ENCODE measurements at places on chromosomes 6 and 20.

GRCh38 chr20:32482442-32483261, 102.5 kb downstream of the NOL4L start:
- no peak for DNase-seq

DNA sequence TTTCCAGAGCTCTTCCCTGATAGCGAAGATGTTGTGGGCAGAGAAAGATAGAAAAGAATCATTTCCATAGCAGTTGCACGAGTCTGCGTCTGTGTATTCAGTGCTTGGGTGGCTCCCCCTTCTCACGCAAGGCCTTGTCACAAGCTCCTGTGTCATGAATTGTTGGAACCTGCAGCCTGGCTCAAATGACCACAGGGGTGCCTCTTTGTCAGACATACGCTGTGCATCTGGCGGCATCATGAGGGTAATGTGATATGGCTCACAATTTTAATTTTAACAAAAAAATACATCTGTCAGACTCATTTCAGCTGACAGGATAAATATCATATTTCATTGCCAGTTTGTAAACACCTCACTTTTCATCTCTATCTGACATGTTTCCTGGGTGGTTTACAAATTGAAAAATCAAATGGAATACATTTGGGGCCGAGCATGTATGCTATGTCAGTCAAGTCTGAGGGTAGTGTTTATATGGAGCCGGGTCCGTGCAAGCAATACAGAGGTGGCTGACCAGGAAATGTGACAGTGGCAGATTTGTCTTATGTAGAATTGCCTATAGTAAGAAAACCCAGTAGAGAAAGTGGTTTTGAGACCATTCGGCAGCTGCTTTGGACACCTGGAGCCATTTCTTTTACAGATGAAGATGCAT, 90.9 kb downstream of the CAP2 start:
- no peak for DNase-seq

DNA sequence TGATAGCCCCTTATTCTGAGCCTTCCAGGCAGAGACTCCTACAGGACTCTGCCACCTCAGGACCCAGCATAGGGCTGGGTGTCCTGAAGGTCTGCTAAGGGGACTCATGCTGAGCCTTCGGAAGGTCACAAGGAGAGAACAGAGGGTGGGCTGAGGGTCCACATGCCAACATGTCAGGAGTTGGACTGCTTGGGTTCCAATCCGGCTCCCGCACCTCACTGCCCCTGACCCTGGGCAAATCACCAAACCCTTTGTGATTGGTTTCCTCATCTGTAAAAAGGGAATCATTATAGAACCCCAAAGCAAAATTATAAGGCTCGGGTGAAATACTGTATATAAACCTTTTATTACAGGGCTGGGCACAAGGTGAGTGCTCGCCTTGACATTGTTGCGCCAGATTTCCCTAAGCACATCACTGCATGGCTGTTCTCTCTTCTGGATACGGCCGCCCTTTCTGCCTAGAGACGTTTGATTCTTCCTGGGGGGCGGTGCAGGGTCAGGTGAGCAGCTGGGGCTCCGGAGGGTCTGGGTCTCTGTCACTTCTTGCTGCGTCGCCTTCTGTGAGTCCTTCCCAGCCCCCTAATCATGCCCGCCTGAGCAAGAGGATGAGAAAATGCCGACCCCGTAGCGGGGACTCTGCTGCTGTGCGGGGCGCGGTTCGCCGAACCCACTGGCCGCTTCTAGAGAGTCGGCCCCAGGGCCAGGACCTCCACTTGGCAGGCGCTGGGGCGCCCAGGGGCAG, 90.5 kb upstream of the EPB41L1 start:
- DNase-seq, result no peak

DNA sequence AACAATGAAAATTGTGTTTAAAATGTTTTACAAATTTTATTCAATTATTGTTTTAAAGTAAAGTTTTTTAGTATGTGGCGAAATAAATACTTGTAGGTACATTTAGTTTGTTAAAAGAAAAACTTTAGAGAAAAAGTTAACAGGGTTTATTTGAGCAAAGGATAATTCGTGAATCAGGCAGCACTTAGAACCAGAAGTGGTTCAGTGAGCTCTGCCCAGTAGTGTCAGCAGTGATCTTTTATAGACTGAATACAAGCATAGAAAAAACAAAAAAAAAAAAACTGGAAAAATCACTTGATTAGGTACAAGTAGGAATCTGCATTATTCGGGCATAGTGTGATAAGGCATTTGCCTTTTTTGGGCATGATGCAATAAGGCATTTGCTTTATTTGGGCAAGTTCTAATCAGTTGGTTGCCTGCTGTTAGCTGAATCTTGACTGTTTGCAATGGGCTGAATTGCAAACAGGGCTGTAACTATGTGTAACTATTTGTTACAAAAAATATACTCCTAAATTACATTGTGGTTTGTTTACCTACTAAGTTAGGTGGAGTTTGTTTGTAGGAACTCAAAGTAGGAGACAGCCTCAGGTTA, 122.9 kb upstream of the MMS22L start:
- no peak for DNase-seq

DNA sequence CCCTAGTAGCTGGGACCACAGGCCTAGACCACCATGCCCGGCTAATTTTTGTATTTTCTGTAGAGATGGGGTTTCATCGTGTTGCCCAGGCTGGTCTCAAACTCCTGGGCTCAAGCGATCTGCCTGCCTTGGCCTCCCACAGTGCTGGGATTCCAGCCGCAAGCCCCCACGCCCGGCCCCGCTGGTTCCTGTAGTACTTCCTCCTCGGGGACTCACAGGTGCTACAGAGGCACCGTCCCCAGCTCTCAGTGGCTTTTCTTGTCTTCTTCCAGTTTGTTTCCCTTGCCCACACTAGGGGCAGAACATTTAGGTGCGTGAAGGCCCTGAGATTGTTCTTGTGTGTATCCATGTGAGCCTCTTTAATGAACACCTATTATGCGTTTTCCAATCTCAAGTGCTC, 773 bp upstream of the ZBP1 start:
- no peak for DNase-seq

GRCh38 chr6:91442342-91442741, 855.5 kb upstream of the MAP3K7 start:
- no peak for DNase-seq

GRCh38 chr6:147633191-147633590, 124.7 kb downstream of the SAMD5 start:
- DNase-seq, result no peak

DNA sequence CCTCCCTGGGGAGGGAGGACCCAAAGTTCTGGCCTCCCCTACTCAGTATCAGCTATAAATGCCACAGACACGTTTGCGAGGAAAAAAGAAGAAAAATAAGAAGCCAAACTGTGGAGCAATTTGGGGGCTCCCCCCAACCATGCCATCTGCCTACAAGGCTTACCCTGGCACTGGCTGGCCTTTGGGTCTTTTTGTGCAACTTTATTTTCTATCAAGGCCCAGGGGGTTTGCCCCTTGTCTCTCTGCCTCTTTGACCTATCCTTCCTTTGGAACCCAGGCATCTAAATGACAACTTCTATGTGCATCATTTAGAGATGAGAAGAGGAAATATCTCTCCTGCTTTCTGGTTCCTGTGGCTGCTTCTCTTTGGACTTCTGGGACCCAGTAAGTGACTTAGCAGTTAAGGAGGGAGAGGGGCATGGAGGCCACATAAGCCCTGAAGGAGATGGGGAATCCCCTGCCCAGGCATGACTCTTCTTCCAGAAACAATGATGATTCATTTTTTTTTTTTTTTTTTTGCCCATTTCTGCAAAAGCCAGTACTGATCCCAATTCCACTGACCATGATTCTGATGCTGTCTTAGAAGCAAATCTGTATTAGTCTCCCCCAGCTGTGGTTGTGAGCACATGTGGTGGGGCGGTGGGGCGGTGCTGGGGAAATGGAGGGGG, at the start of gene MUC22:
TSS of gene MUC22 (plus strand) at position 82 of the 668 bp plus-strand sequence. CDS start at position 315, 233 bp downstream.
- DNase-seq, result no peak

GRCh38 chr6:102895683-102896082, 1502.2 kb downstream of the GRIK2 start:
- DNase-seq, result no peak

GRCh38 chr6:77816766-77817270, 164.0 kb downstream of the MEI4 start:
- no peak for DNase-seq

GRCh38 chr20:57847104-57847503, 137.3 kb upstream of the PMEPA1 start:
- no peak for DNase-seq

DNA sequence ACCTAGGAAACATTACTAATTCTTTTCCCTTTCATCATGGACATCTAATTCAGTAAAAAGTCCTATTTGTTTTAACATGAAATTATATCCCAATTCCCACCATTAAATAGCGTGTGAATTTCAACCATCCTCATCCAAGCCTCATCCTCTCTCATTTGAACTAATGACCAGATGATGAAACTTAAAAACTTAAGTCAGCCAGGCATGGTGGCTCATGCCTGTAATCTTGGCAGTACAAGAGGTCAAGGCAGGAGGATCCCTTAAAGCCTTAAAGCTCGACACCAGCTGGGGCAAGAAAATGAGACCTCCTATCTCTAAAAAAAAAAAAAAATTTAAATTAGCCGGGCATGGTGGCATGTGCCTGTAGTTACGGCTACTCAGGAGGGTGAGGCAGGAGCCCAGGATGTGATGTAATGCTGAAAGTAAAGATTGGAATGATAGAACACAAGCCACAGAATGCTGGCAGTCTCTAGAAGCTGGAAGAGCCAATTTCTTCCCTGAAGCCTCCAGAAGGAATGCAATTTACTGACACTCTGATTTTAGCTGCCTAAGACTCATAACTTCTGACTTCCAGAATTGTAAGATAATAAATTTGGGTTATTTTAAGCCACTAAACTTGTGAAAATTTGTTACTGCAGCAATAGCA, 27.1 kb upstream of the HAO1 start:
- DNase-seq, result no peak

GRCh38 chr6:133833949-133834359, 55.0 kb upstream of the TCF21 start:
- no peak for DNase-seq

DNA sequence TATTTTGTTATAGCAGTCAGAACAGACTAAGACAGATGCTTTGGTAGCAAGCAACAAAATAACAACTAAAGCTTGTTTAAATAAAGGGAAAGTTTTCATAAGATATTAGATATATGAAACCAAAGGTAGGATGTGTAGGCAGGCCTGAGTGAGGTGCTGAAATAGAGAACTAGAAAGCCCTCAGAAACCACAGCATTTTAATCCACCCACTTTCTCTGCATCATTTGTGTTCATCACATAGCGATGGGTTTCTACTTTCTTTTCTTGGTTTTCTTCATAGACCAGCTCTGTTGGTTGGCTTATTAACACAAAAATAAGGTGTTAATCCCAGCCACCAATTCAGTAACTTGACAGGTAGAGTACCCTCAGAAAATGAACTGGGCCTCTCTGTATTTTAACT, 58.6 kb downstream of the RPS12 start:
- no peak for DNase-seq

- no peak for DNase-seq
These were observed 114.6 kb downstream of the PDE10A start for GRCh38 chr6:165548450-165548849.

DNA sequence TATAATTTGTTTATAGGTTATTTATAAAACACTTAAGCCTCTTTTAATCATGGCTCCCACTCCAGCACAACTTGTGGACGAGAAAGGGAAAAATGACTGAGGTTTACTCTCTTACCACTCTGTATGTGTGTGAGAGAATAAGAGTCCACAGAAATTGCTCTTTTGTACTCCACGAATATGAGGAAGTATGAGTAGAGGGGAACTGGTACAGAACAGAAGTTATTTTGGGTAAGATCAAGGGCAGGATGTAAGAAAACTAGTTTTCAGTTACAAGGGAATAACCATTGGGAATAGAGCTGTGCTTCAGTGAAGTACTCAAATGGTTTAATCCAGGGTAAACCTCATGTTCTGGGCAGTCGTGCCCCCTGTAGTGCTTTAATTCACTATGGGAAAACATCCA, 72.6 kb downstream of the REV3L start:
- DNase-seq, result no peak

DNA sequence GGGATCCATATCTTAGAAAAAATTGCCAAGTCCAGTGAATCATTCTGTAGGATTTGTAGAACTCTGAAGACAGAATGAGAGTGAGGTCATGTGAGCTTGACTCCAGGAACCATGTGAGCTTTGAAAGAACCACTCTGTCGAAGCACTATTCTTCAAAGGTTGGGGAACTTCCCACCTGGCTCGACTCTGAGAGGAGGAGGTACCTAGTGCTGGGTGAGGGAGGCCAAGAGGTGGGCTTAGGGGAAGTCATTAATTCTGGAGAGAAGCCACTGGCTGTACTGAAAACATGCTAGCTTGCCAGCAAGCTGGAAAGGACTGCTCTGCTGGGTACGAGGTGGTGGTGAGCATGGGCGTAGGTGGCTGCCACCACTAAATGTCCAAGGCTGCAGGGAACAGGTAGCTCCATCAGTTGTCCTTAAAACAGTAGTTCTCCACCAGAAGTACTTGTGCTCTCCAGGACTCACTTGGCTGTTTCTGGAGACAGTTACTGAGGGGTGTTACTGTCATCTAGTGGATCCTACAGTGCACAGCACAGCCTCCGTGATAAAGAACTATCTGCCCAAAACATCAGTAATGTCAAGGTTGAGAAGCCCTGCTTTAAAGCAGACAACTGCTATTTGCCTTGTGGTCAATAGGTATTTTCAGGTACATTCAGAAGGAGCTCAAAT, 34.7 kb upstream of the SYNJ2 start:
- no peak for DNase-seq

DNA sequence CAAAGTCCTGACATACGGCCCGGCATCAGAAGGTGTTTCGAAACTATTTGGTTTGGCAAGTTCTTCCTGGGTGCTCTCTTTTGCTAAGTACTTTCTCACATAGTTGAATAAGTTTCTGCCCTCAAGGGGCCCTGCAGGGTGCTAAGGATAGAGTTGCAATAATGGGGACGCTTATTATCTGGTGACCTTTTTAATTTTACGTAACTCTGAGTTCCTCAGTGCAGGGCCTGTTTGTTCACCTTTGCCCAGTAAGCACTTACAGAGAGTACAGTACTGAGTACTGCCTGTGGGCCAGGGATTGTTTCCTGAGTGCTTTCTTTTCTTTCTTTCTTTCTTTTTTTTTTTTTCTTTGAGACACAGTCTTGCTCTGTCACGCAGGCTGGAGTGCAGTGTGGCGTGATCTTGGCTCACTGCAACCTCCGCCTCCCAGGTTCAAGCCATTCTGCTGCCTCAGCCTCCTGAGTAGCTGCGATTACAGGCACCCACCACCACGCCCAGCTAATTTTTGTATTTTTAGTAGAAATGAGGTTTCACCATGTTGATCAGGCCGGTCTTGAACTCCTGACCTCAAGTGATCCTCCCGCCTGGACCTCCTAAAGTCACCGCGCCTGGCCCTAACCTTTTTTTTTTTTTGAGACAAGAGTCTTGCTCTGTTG, 4.5 kb upstream of the PXMP4 start:
- DNase-seq, result no peak

GRCh38 chr6:105601541-105602236, 198.8 kb upstream of the PREP start:
- DNase-seq, result peak; percentile 43

- DNase-seq, result no peak
These were observed 526.9 kb downstream of the BCKDHB start for GRCh38 chr6:80633412-80633811.

GRCh38 chr20:63084563-63084927, 77.8 kb upstream of the BHLHE23 start:
- DNase-seq, result no peak

Data from omental fat pad (tissue), 4 donors.